ENCODE measurements at places on chromosomes 1 and 21. TPM values are rescaled to one million over a fixed set of nuclear protein-coding genes. Genes with fewer than 3 reads are reported as not detected.

DNA sequence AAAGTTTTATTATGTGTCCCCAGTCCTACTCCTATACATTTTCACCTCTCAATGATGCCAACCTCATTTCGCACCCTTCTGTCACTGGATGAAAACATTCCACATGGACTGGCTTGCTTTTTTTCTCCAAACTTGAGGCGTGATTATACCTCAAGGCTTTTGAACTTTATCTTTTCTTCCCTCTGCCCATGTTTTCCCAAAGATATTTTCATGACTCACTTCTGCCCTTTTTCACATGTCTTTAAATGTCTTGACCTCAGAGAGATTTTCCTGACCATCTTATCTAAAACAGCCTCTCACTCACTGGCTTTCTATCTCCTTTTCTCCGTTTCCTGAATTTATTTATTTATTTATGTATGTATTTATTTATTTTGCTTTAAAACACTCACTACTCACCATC is 659.0 kb downstream of the PTPRC start:
- DNase-seq, result peak; percentile 6

DNA sequence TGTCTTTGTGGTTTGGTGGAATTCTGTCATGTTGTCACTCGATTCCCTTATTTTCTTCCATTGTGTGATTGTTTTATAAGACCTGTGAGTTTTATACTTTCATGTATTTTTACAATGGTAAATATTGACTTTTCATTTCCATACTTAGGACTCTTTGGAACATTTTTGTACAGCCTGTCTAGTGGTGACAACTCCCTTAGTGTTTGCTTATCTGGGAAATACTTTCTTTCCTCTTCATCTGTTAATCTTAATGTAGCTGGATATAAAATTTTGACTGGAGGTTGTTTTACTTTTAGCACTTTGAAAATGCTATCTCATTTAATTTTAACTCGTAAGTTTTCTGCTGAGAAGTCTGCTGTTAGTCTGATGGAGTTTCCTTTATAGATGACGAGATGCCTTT is 310.5 kb downstream of the NUF2 start:
- no peak for DNase-seq

DNA sequence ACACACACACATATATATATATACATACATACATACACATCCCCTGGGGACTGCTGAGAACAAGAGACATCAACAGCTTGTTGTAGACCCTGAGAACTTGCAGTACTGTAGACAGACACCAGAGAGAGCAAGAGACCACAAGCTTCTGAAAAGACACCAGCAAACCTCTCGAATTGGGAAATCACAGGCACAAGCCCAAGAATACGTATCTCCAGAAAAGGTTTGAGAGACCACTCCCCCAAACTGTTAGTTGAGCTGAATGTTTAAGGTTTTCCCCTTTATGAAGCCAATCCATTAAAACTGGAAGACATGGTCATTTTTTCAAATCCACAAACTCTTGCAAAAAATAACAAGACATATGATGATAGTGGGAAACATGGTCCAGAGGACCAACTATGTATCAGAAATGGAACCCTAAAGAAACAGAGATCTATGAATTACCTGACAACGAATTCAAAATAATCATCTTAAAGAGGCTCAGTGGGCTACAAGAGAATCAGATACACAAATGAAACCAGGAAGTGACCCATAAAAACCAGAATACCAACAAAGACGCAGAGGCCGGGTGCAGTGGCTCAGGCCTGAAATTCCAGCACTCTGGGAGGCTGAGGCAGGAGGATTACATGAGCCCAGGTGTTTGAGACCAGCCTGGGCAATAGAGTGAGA is 45.1 kb downstream of the SLC2A1 start:
- peak; percentile 76 for DNase-seq

- no peak for DNase-seq
Measured at GRCh38 chr1:38123356-38124135, 77.0 kb upstream of the POU3F1 start.

GRCh38 chr1:16924216-16924918 is 2.6 kb downstream of the CROCC start:
- DNase-seq, result no peak

NR1I3 gene
- not detected for total RNA-seq

DNA sequence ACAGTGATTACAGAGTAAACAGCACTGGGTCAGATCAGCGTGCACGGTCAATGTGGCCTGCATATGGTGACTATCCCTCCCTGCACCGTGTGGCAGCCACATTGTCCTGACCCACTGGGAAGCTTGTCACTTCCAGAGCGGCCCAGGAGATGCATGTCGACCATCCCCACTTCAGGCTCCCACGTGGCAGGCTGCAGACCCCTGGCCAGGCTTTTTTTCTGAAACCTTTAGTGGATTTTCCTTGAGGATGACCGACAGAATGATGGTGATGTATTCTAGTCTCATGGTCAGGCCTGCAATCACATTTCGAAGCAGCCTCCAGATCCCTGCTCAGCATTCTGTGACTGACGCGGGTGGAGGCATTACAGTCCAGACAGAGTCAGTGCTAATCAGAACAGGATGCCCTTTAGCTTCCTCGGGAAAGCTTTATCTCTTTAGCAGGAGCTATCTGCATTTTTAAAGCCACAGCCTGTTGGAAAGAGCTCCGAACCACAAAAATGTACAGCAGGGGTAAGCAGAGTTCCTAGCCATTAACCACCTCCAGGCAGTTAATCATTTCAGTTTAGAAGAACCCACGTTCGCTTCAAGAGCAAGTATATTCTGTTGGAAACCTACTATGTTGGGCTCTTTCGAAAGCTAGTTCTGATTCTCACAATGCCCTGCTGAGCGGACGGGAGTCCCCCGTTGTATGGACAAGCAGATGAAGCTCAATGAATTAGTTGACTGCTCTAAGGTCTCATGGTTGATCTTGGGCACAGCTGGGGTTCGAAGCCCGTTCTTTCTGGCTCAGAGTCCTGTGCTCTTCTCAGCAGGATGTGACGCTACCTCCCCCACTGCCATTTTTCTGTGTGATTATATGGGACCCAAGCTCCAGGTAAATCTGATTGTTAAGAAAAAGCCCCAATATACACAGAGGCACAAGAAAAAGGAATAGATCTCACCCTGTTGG is 56.5 kb downstream of the IRF2BP2 start:
- DNase-seq, result no peak

TENT5C gene
- total RNA-seq, result 0.12 TPM

RHOU gene
- total RNA-seq, result 1.7 TPM

GRCh38 chr1:97832481-97832880 is 88.4 kb downstream of the DPYD start:
- DNase-seq, result no peak

DNA sequence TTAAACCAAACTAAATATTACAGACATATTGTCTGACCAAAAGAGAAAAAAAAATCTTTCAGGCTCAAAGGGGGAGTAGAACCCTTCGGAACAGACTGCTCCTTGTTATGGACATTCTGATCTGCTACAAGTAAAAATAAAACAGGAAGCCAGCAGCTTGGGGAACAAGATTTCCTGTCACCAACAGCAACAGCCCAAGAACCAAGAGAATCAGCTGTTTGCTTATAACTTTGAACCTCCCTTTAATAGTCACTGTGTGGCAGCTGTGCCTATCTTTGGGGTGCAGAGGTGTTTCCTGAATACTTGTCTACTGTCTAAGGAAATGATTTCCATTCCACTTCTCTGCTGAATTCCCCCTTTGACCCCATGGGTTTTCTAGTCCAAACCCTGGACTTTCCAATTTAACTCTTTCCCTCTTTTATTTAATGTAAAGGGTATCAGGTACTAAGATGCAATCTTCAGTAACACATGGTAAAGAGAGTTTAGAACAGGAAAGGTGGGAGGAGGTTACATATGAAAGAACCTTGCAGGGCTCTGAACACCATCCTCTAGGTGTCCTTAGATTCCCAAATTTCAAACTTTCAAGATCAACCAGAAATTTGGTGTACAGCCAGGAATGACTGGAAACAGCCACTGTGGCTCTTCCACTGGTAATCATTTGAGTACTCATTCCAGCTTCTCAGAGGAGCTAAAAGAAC is 38.6 kb downstream of the GPR3 start:
- DNase-seq, result no peak

DNA sequence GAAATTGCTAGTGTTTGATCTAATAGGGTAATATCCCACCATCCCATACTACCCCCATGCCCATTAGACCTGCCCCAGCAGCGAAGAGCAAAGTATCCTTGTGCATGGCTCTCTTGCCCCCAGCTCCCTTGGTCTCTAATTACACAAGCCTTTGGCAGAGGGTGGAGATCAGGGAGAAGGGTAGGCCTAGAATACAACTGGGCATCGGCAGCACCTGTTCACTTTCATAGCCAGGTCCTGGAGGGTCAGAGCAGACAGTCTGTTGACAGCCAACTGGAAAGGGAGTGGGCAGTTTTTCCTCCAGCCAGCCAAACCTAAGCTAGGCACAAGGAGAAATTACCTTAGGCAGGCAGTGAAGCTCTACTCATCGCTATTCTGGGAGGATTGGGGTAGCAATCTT is 2.7 kb upstream of the PIGC start:
- no peak for DNase-seq

SYPL2 gene
- not detected for total RNA-seq

DNA sequence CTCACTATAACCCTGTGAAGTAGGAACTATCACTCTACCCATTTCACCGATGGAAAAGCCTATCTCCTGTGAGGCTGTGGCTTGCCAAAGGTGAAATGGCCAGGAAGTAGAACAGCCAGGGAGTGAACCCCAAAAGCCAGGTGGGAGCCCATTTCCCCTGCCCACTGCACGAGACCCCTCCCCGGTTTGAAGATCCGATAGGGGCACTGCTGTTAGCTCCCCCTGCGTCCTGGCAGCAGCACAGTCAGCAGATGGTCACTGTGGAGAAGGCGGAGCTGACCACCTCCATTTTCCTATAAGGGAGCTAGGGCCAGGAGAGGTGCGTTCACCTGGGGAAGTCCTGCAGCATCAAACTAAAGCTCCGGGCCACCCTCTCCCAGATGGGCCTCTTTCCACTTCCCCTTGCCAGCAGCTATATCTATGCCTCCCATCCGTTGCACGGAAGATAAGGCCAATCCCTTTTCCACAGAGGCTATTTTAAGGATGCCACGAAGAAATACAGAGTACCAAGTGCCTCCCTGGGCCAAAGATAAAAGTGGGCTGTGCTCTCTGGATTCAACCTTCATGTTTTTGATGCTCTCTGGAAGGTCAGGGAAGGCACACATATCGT is 7.8 kb downstream of the ERG start:
- DNase-seq, result no peak

LCE2B gene
- not detected for total RNA-seq

WNT4 gene
- not detected for total RNA-seq

SYTL1 gene
- total RNA-seq, result 0.37 TPM

STYXL2 gene
- total RNA-seq, result not detected

BEND5 gene
- not detected for total RNA-seq

DISP3 gene
- 0.03 TPM for total RNA-seq

DNA sequence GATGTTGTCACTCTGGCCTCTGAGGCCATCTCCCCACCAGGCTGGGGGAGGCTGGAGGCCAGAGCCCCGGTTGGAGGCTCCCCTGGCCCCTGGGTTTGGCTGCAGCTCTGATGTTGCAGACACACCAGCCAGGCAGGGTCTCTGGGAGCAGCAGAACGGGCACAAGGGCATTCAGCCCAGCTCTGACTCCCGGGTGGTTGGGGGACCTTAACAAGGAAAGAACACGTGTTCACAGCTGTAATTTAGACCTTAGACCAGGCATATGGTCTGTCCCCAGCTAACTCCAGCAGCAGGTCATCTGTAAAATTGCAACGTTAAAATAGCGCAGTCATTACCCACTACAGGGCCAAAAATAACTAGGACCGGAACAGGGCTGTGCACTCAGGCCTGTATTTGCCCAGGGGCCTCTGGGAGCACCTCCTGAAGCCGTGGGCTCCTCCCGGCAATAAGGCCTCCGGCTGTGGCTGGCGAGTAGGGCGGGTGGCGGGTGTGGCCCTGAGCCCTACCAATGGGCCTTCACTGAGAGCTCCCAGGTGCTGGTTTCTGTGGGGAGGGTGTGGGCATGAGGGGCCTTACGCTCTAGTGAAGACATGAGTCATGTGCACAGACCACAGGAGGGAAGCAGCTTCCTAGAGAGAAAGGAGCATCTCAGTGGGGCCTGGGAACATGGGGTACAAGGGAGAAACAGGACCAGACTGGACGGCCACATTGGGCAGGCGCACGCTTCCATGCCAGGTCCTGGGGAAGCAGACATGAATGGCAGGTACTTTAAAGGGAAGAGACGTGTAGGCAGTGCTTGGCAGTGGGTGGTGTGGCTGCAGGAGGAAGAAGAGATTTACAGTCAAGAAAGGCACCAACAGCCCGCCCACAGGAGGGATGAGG is 6.1 kb downstream of the LDLRAP1 start:
- DNase-seq, result no peak

- no peak for DNase-seq
Measured at GRCh38 chr1:206649261-206649921, 14.1 kb downstream of the DYRK3 start.

DNA sequence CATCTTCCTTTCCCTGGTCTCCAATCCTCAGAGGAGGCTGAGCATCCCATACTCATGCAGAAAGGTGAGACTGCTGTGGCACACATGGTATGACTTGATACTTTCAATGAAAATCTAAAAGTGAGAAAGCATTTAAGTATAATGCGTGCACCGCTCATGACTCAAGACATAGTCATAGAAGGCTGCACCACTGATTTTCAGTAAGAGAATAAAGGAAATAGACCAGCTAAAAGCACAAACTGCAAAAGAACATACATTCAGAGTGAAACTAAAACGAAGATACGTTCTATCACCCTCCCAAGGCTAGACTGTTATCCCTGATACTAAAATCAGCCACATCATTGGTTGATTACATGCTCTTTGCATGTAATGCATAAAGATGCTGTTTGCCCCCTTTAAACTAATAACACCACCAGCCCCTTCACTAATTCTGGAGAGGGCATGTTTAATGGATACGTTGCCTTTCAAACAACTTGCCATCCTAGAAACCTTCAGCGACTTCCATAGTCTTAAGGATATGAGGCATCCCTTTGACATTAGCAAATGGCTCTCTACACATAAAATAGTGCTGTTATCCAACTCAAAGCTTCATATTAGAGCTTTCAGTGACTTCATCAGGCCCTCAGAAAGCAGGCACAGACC is 2.1 kb downstream of the PLD5 start:
- no peak for DNase-seq

MSTO1 gene
- 21.6 TPM for total RNA-seq

GRCh38 chr1:245585252-245585959 is 430.6 kb downstream of the KIF26B start:
- DNase-seq, result no peak

DNA sequence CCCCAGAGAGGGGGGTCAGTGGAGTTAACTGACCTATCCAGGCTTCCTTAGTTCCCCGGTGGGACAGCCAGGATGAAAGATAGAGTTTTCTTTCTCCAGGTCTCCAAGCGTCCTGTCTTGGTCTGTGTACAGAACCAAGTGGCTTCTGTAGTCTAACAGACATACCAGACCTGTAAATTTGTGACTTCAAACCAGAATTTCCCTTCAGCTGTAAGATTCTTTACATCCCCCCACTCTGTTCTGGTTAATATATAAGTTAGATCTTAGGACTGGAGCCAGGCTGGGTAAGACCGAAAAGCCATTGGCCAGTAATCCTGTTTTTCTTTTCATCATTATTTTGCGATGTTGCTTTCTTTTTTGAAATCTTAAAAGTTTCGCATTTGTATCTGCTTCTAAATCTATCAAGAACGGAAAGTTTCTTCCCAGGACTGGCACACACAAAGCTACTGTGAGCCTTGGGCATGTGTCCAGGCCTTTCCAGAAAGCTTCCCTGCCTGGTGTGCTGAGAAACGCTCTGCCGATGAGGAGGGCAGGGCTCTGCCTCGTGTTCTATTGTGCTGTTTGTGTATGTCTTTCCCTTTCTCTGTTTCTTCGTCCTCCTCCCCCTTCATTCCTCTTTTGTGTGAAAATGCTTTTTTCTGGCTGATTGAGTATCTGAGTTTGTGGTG is 72.3 kb downstream of the RGL1 start:
- no peak for DNase-seq
